GM23338 (cell line): ENCODE measurements at places on chromosomes 12 and 14.

DNA sequence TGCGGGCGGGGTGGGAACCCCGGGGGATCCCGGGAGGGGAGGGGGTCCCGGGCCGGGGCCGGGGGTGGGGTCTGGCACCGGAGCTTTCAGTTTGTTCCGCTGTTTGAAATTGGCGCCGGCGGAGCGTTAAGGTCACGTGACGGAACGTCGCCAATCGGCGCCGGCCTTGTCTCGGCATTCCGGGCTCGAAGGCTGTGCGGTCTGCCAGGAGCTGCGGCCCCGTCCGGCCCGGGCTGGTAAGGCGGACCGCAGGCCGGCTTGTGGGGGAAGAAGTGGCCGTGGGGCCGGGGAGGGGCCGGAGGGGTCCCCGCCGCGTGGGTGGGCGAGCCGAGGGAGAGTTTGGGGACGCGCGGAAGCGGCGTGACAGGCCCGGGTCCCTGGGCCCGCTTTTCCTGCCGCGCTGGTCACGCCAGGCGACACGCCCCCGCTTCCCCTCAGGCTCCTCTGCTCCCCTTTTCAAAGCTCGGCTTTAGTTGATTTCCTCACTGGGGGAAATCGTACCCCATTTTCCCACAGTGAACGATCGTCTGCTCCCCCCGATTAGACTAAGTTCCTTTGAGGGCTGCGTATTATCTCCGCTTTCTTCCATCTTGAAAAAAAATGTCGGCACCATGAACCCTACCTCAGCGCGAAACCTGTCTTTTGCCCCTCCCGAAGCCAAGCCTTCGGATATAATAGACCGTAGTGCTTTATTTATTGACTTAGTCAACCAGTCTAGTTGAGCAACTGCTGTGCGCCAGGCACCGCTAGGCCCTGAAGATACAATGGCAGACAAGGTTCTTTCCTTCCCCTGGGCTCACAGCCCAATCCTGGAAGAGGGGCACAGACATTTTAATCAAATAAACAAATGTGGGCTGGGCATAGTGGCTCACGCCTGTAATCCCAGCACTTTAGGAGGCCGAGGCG lies at the start of the genes FOXM1 and RHNO1:
TSS of gene FOXM1 (minus strand) at position 128 of the 906 bp plus-strand sequence. CDS start 2,696 bp downstream, outside the sequence.
TSS of gene RHNO1 (plus strand) at position 177 of the 906 bp plus-strand sequence. CDS start 8,144 bp downstream, outside the sequence.
- peak within 1 kb of the TSS; percentile 92 for H3K27ac ChIP-seq
- H3K36me3 ChIP-seq: peaks cover 25% of the 10 kb centered on the region
- H3K27me3 ChIP-seq: no peaks in the 10 kb centered on the region
- H3K4me3 ChIP-seq: peak within 1 kb of the TSS; percentile 100
- DNase-seq: peak; percentile 96

- H3K36me3 ChIP-seq: no peaks in the 10 kb centered on the region
- H3K27me3 ChIP-seq: no peaks in the 10 kb centered on the region
- no peak overlapping the region for H3K27ac ChIP-seq
- no peak for DNase-seq
Observed at GRCh38 chr12:52912711-52913430, 8.0 kb upstream of the KRT8 start.

DNA sequence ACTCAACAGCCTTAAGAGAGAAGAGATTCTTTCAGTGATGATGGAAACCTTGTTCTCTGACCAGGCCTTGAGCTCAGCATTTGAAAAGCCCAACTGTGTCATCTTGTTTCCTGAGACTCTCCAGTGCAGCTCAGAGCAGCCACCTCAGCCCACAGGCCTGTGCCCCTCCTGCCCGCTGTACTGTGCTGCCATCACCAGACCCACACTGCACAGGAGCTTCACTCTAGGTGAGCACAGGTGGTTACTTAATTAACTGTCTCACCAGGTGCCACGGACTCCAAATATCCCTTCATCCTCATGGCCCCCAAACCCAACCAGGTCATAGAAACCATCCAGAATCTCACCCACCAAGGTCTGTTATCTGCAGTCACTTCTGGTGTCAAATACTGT lies 51.3 kb downstream of the JAG2 start:
- no peaks in the 10 kb centered on the region for H3K4me1 ChIP-seq
- no peak overlapping the region for H3K27ac ChIP-seq
- no peak overlapping the region for H3K4me3 ChIP-seq
- no peaks in the 10 kb centered on the region for H3K36me3 ChIP-seq
- H3K27me3 ChIP-seq: no peaks in the 10 kb centered on the region

- DNase-seq: no peak
- no peaks in the 10 kb centered on the region for H3K36me3 ChIP-seq
- no peak overlapping the region for H3K4me3 ChIP-seq
- peaks cover 2% of the 10 kb centered on the region; the same call in 1 of the 2 replicates for H3K27me3 ChIP-seq
- H3K27ac ChIP-seq: no peak overlapping the region
Observed at GRCh38 chr14:64990939-64991338, 4.2 kb downstream of the FNTB start.

- H3K27ac ChIP-seq: no peak overlapping the region
- H3K27me3 ChIP-seq: no peaks in the 10 kb centered on the region
- H3K4me3 ChIP-seq: no peak overlapping the region
- H3K4me1 ChIP-seq: peaks cover 5% of the 10 kb centered on the region; the same call in 1 of the 2 replicates
Observed at GRCh38 chr12:124094733-124095132, 121.7 kb downstream of the ZNF664 start.

GRCh38 chr14:29558516-29558915 lies 369.1 kb downstream of the PRKD1 start:
- no peaks in the 10 kb centered on the region for H3K4me1 ChIP-seq
- DNase-seq: no peak
- H3K36me3 ChIP-seq: no peaks in the 10 kb centered on the region
- H3K4me3 ChIP-seq: no peak overlapping the region
- H3K27ac ChIP-seq: no peak overlapping the region

- DNase-seq: no peak
- H3K27ac ChIP-seq: no peak overlapping the region
- H3K27me3 ChIP-seq: no peaks in the 10 kb centered on the region
Observed at GRCh38 chr14:24607635-24608514, 1.6 kb downstream of the GZMH start.

DNA sequence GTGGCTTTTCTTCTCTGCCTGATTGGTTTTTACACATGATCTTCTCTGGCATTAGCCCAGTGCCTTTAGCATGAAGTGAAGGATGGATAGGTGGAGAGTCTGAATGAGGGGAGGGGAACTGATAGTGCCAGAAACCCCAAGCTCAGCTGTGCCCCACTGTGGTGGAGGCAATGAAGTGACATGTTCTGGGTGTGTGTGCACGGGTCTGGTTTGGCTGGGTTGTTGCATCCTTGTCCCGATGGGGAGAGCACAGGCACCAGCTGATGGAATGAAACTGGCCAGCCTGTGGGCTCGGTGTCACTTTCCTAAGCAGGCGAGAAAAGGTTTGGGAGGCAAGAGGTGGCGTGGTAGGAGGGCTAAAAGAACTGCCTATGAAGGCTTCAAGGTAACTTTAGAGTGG lies 65.3 kb downstream of the CACNA1C start:
- no peak overlapping the region for H3K4me3 ChIP-seq
- no peaks in the 10 kb centered on the region for H3K4me1 ChIP-seq
- H3K27me3 ChIP-seq: no peaks in the 10 kb centered on the region
- H3K27ac ChIP-seq: no peak overlapping the region
- DNase-seq: no peak
- H3K36me3 ChIP-seq: no peaks in the 10 kb centered on the region

- DNase-seq: peak; percentile 6
- H3K27me3 ChIP-seq: no peaks in the 10 kb centered on the region
- no peak overlapping the region for H3K4me3 ChIP-seq
- H3K27ac ChIP-seq: no peak overlapping the region
Observed at GRCh38 chr12:57693317-57693658, 644 bp upstream of the OS9 start.

DNA sequence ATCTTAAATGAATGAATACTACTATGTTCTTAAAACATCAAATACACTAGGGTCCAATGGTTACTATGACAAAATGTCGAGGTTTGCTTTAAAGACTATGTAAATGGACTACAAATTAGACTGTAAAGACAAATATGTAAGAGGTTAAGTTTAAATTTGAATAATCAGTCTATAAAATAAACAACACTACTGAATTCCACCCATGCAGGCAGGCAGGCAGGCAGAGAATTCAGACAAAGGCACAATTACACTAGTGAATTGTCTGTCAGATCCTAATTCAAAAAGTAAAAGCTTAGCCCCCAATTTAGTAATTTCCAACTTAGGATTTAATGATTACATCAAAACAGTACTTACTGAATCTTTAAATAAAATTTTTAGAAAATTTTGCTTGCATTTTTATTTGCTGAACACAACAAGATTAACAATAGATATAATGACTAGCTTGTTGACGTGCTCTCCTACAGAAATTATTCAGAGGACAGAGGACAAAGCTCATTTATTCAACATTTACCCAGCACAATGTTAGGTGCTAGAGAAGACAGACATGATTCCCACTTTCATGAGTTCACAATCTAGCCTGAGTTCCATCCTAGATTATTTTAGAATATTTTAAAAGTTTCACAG lies 97.4 kb downstream of the CDK17 start:
- H3K4me3 ChIP-seq: no peak overlapping the region
- H3K36me3 ChIP-seq: no peaks in the 10 kb centered on the region
- peaks cover 20% of the 10 kb centered on the region for H3K4me1 ChIP-seq

DNA sequence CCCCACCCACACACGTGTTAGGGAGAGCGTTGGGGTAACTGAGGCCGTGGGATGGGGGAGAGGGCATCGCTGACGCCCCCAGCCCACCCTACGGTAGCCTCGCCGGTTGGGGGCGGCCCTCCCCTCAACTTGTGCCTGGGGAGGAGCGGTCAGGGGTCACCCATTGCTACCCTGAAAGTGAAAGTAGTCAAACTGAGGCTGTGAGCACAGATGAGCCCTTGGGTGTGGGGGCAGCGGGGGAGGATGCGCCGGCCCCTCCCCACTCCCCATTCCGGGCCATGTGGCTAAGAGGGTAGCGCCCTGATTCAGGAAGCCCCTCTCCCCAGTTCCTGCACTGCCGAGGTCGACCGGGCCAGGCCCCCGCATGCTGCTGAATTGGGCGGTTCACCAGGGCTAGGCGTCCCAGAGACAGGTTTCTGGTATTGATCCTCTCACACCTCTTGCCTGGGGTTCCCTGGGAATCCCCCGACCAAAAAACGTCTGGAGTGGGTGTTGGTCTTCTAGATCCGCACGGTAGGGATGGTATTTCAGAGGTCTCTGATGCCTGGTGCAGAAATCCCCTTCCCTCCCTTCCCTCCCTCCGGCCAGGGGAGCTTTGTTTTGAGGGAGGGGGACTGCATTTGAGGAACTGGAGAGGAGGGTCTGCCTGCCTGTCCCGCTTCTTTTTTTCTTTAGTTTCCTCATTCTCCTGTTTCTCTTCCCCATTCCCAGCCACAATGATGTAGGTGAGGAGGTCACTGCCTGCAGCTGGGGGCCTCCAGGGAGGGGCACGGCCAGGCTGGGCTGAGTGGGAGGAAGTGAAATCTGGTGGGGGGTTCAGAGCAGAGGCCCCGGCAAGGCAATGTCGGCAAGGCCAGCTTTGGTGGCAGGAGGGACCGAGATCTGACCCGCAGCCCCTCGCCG lies 1.0 kb downstream of the SH2B3 start:
- DNase-seq: no peak
- H3K27ac ChIP-seq: no peak overlapping the region
- H3K27me3 ChIP-seq: no peaks in the 10 kb centered on the region
- H3K4me1 ChIP-seq: peaks cover 60% of the 10 kb centered on the region

- H3K27ac ChIP-seq: no peak overlapping the region
- no peaks in the 10 kb centered on the region for H3K36me3 ChIP-seq
- H3K4me3 ChIP-seq: no peak overlapping the region
- no peaks in the 10 kb centered on the region for H3K4me1 ChIP-seq
- H3K27me3 ChIP-seq: no peaks in the 10 kb centered on the region
- DNase-seq: no peak
Observed at GRCh38 chr14:56081139-56081538, 37.1 kb upstream of the PELI2 start.

DNA sequence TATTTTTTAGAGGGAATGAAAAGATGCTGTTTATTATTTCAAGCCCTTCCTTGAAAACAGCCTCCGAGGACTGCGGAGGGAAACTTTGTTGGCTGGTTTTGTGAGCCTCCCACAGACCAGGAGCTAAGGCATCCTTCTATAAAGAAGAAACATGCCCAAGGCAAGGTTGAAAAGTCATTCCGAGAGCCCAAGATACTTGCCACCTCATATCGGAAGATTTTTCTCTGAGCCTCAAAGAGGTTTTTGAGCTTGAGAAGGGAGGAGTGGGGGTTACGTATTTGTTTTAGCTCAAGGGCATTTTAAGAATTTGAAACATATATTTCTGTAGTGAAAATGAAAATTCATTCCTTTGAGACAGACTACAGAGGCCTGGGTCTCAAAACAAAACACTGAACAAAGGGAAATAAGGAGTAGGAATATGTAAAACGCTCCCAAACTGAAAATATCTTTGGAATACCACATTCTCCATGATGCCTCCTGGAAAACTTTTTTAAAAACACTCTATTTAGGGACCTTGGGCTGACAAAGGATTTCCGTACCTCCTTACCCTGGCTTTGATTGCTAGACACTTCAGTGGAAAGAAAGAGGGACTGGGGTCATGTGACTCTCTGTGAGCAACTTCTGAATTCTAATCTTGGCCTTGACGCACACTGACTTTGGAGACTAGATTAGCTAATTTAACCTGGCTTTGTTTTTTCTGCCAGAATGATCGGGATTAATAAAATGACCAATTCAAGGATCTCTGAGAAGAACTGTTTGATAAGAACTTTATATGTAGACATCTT lies 180.9 kb downstream of the SRGAP1 start:
- no peaks in the 10 kb centered on the region for H3K36me3 ChIP-seq
- no peak overlapping the region for H3K27ac ChIP-seq
- no peaks in the 10 kb centered on the region for H3K27me3 ChIP-seq
- no peak overlapping the region for H3K4me3 ChIP-seq
- peaks cover 9% of the 10 kb centered on the region; the same call in 1 of the 2 replicates for H3K4me1 ChIP-seq

DNA sequence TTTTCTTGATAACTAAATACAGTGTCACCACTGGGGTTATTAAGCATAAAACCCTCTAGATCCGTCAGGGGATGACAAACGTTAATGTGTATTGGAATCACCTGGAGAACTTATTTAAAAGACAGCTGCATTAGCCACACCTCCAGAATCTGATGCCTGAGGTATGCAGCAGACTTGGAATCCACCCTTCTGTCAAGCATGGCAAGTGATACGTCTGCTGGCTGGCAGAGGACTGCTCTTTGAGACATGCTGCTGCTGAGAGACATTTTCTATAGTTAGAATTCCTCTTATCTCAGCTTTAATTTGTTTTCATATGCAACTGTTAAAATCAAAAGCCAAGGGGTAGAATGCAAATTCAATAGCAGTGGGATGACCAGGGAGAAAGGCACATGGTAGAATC lies 496.3 kb downstream of the NELL2 start:
- H3K27me3 ChIP-seq: no peaks in the 10 kb centered on the region
- DNase-seq: peak; percentile 60
- peaks cover 44% of the 10 kb centered on the region for H3K4me1 ChIP-seq
- H3K36me3 ChIP-seq: no peaks in the 10 kb centered on the region
- peak overlapping the region; percentile 8; the same call in 1 of the 2 replicates for H3K4me3 ChIP-seq

- no peaks in the 10 kb centered on the region for H3K36me3 ChIP-seq
- no peak overlapping the region for H3K4me3 ChIP-seq
- H3K27ac ChIP-seq: no peak overlapping the region
- no peak for DNase-seq
- no peaks in the 10 kb centered on the region for H3K27me3 ChIP-seq
Observed at GRCh38 chr12:89597770-89598169, 71.9 kb upstream of the POC1B start.
